ENCODE measurements at places on chromosomes 11 and 22.

DNA sequence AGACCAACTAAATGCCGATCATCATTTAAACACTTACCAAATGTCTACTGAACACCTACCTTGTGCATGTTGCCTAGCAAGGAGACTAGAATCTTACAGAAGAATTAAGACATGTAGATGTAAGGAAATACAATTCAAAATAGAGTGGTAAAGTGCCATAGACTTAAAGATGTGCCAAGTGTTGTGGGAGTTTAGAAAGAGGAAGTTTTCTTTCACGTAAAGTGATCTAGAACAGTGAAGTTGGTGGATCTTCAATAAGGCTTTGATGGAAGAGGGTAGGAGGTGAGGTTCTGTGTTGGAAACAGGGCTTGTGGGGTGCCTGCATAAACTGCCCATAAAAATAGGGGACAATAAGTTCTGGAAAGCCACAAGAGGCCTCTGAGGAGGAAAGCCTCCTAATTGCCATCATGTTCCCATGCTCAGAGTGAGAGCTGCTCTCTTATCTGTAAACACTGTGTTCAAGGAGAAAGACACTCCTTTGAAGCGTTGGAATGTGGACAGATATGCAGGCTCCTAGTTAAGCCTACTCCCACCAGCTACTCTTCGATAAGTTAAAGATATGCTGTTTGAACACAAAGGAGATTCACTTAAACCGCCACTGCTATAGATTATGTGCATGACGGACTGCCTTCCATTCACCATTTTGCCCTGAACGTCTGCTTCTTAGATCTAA is 66.7 kb downstream of the HSD17B12 start:
- no peak for DNase-seq

DNA sequence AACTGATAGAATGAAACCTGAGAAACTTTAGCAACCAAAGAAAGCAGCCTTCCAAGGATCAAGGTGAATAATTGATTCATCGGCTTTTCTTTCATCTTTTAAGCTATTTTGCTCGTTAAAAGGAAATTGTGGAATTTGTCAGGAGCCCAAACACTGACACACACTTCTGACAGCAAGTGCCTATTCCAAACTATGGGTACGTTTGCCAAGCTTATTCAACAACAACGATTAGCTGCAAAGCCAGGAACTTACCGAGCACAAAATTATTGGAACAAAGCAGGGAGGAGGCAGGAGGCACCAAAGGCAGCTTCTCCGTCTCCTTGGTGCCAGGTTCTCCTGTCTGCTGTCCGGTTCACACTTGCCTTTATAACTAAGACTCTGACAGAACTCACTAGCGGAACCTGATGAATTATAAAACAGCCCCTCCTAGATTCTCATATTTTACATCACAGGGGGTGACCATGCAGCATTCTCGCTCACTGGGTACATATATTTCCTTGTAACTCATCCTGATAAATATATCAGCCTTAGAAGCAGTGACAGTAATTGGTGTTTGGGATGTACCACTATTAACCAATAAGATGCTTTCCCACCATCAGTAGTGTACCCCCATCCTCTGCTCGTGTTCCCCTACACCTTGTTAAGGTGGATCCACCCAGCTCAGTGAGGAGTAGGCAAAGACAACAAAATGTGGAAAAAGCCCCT is 395.9 kb upstream of the CCDC90B start:
- no peak for DNase-seq

DNA sequence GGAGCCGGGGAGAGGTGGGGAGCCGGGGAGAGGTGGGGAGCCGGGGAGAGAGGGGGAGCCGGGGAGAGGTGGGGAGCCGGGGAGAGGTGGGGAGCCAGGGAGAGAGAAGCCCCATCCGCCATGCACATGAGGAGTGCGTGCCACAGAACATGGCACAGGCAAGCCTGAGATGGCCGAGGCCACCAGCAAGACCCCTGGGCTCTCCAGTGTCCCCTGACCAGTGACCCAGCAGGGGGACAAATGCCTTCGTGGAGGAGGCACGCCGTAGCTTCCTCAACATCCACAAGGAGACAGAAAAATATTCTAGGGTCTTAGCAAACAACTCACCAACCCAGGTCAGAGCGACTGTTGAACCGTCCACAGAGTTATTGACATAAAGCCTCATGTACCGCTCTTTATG is 618.8 kb downstream of the TBC1D22A start:
- no peak for DNase-seq

GRCh38 chr11:69120096-69120875 is 35.4 kb upstream of the SMIM38 start:
- DNase-seq: no peak

DNA sequence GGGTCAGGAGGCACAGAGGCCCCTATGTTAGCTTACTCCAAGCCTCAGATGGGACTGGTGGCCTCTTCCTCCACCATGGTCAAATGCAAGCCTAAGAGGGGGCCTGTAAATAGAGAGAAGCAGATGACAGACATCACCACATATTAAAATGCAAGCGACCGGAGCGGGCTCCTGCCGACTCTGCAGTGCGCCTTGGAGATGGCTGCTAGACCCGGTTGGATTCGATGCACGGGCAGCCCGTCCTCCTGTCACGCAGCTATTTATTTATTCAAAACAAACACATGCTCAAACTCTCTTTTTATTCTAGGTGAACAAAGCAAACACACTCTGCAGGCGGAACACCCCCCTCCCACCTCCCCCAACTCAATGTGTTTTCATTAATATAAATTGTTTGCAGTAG is 208.0 kb downstream of the DSCAML1 start:
- no peak for DNase-seq

DNA sequence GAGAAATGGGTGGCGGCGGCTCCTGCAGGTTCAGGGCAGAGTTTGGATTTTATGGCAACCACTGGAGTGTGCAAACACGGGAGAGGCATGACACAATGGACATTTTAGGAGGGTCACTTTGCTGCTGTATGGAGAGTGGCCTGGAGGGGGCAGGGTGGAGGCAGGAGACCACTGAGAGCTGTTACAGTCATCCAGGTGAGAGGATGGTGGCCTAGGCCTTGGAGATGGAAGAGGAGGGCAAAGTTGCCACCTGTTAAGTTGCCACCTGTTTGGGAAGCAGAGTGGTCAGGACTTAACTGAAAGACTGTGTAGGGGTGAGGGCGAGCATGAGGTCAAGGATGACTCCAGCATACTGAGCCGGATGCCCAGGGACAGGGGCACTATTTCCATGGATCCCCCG is 2.3 kb upstream of the RAD9A start:
- no peak for DNase-seq

DNA sequence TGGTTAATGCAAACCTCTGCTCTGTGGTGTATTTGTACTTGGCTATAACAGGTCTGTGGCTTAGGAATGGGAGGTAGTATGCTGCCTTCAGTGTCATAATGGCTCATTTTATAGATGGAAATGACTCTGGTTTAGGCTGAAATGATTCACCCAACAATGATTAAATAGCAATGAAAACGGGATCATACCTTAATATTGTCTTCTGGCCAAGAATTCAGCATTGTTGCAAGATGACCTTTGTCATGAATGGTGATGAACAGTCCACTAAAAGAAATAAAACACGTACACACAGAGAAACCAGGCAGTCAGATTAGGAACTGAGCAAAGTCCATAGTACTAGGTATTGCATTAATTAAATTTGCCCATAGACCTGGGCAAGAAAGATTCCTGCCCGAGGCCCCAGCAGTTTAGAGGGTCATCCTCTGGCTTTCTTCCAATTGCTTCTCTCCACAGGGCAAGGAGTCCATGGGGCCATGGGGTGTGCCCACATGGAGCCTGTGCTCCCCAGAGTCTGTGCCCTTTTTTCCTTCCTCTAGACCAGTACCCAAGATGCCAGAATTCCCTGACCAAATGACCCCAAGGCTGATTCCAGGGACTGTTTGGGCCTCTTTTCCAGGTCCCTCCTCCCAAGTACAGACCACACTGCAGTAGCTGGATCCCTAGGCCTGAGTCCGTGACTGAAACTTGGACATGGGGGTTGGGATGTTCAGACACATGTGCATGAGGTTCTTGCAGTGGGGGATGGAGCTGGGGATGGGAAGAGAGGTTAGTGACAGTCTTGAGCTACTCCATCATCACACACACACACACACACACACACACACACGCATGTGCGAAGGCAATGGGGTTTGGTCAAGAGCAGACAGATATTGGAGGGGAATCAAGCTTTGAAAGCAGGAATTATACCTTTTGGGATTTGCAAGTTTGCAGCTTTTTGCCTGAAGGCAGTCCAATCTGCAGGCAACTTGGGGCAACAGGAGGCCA is 134.2 kb downstream of the CCDC81 start:
- DNase-seq: no peak

GRCh38 chr11:279966-280705 is 1.9 kb downstream of the NLRP6 start:
- DNase-seq: no peak

DNA sequence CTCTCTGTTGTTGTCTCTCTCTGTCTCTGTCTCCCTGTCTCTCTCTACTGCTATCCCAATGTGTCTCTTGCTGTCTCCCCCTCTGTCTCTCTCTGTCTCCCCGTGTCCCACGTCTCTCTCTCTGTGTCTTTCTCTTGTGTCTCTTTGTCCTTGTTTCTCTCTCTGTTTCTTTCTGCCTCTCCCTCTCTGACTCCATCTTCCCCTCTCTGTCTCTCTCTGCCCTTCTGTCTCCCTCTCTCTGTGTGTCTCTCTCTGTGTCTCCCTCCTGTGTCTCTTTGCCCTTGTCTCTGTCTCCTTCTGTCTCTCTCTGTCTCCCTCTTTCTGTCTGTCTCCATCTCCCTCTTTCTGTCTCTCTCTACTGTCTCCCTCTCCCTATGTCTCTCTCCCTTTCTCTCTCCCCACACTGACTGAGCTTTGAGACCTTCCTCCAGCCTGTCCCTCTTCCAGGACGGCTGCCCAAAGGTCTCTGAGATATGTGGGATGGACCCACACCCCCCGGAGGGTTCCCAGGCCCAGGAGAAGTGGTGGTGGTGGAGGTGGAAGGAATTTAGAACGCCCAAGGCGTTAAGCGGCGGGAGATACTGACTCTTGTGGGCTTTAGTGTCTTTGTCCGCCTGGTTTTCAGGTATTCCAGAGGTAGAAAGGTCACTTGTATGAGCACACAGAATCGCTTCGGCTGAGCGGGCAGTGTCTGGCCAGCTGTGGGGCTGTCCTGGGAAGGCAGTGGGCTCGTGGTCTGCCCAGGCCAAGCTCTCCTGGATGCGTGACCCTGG is 65.5 kb upstream of the CCND1 start:
- no peak for DNase-seq

DNA sequence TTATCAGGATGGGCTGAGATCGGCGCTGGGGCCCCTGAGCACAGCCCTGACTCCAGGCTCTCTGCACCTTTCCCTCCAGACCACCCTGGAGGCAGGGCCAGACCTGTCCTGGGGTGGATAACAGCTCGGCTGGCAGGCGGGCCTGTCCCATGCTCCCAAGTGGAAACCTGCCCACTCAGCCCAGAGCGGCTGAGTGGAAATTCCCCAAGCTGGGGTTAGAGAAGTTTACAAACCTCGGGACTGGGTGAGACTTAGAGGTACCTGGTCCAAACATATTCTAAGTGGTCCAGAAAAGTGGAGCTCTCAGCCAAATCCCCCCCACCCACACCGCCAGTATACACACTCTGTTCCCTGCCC is 4.8 kb upstream of the FXYD2 start:
- DNase-seq: no peak

- DNase-seq: no peak
These were observed 6.0 kb downstream of the ESS2 start for GRCh38 chr22:19138217-19139000.

GRCh38 chr22:35521358-35522224 is 19.0 kb upstream of the RASD2 start:
- DNase-seq: no peak

DNA sequence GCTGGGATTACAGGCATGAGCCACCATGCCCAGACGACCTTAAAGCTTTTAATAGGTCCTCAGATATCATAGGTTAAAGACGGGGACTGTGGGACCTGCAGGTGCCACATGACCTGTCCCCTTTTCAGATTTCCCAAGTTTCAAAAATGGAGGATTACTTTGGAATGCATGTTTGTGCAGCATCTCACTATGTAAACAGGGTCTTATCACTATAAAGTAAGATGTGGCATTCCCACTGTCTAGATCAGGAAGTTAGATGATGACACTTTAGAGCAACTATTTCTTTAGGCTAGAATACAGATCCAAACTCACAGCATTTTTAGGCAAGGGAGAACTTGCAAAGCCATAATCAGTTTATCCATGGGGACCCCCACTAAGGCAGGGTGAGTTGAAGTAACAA is 92.8 kb downstream of the USP35 start:
- DNase-seq: no peak

GRCh38 chr22:40418366-40419201 is 48.2 kb downstream of the SGSM3 start:
- DNase-seq: peak; percentile 60

- no peak for DNase-seq
These were observed 12.4 kb downstream of the TENM4 start for GRCh38 chr11:79428406-79428805.

GRCh38 chr11:73972620-73973449 is 9.8 kb downstream of the UCP2 start:
- DNase-seq: no peak

DNA sequence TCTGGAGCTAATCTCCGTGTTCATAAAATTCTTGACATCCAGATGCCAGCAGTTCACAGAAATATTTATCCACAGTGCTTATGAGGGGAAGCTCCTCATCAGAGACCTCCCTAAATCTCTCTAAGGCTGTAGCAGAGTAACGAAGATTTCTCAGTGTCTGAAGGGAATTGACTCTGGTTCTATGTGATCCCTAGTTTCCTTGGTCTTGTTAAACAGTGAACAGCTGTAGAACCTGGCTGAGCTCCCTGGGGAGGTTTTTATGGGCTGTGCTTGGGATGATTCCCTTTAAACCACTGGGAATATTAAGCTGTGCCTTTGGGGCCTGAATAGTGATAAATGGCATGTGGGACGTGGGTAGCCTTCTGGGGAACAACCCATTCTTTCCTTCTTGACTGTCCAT is 43.7 kb upstream of the ARHGAP20 start:
- no peak for DNase-seq

DNA sequence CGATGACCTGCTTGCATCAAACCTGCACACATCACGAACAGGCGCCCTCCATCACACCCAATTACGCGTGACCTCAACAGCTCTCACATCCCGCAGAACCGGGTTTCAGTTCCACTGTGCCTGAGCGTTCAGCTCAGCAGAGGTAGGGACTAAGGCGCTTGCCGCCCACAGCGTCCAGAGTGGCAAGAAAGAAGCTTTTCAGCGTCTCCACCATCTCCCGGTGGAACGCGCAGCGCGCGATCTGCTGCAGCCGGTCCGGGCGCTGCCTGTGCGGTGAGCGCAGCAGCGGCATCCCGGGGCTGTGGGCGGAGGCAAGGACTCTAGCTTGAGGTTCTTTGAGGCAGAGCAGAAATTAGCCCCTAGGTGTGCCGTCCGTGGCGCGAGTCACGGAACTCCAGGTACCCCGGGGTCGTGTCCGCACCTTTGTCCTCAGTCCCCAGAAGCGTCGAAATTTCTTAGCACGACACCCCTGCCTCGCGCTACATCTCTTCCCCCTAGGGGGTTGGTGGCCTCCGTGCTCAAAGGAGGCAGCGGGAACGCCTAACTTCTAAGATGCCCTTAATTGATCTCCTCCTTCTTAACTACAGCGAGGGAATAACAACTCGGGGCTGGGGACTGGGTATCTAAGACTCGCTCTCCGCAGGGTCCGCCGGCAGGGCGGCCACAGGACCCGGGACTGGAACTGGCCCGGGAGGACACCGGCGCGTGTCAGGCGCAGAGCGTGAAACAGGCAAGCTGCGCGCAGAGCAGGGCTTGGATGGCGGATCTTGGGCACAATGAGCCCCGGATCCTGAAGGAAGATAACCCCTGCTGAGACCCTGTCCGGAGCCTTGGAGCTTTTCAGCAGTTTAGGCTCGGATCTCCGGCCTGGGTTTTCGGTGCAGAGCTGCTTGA is 1.7 kb upstream of the CALCA start:
- DNase-seq: no peak

GRCh38 chr11:122656631-122657101 is 1.1 kb downstream of the UBASH3B start:
- peak; percentile 30 for DNase-seq

All from caudate nucleus (tissue), 63 donors.